ENCODE measurements at places on chromosomes 16 and 17.

- no peak for DNase-seq
Measured at GRCh38 chr16:61544165-61544564, 492.1 kb downstream of the CDH8 start.

- no peak for DNase-seq
Measured at GRCh38 chr17:9307313-9307998, 268.2 kb downstream of the STX8 start.

DNA sequence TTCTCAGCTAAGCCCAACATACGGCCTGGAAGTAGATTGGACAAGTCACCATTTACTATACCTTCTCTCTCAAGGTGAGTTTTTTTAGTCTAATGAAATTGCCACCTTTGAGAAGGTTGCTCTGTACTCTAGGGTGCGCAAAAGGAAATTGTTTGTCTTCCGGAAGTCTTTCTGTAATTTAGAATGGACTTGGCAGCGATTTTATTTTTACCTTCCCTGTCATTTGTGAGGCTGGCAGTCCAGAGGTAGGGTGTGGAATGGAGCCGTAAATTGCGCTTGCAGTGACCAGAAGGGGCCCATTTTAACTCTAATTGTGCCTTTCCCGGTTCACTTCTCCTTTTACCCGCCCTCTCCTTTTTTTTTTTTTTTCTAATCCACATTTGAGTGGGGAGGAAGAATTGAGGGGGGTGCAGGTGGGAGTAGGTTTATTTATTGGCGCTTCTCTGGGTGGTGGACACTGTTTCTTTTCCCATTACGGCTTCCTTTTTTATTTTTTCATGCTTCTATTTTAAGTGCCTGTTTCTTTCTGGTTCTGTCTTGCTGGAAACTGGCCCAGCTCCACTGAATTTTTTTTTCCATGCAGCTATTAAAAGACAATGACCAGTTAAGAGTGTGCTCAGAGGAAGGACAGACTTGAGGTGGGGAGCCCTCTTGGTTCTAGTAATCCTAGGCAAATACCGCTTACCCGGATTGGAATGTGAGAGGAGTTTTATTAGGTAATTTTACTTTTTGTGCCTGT, 89.7 kb upstream of the CLEC18A start:
- DNase-seq = no peak

- DNase-seq = no peak
Measured at GRCh38 chr16:8717469-8717868, 43.1 kb downstream of the ABAT start.

GRCh38 chr17:14373614-14374259, 72.9 kb downstream of the HS3ST3B1 start:
- no peak for DNase-seq

GRCh38 chr17:45261577-45262515, at the start of gene SPATA32:
SPATA32 (minus strand) TSS chr17:45262094; CDS start chr17:45262016, 78 bp downstream.
- peak; percentile 59 for DNase-seq

GRCh38 chr17:34843682-34844081, 117.6 kb downstream of the CCT6B start:
- DNase-seq = no peak

DNA sequence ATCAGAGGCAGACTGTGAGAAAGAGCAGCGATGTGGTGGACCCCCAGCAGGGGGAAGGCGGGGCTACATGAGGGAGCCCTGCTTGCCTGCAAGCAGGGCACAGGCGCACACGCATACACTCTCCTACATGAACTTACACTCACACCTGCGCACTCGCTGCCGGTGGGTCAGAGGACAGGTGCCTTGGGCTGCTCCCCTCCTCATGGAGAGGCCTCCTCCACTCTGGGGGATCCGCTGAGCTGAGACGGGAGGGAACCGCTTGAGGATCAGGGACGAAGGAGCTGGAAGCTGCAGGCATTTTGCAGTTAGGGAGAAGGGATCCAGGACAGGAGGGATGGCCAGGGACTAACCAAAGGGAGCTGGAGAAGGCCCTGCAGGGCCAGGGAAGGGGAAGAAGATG, 14.2 kb downstream of the OSBPL7 start:
- no peak for DNase-seq

- DNase-seq = no peak
Measured at GRCh38 chr17:48756830-48757251, 28.3 kb upstream of the HOXB13 start.

- DNase-seq = no peak
Measured at GRCh38 chr16:66443269-66443652, 16.2 kb downstream of the BEAN1 start.

DNA sequence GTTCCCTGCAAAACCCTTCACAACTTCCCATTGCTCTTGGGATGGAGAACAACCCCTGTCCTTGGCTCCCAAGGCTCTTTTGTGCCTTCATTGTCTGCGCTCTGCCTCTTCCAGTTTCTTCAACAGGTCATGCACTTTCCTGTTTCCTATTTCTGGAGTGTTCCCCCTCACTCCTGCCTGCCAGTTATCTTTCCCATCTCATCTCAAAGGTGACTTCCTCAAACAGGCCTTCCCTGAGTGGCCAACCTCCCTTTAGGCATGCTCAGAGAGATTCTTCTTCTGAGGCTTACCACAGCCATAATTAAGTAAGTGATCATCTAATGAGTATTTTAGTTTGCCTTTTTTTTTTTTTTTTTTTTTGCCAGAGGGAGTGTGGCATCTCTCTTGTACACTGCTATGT, 2.9 kb upstream of the CYLD start:
- no peak for DNase-seq

- no peak for DNase-seq
Measured at GRCh38 chr16:14564861-14565687, 65.0 kb downstream of the PARN start.

- DNase-seq = no peak
Measured at GRCh38 chr17:72125226-72125651, 4.4 kb downstream of the SOX9 start.

- DNase-seq = no peak
Measured at GRCh38 chr17:77476931-77477805, 336.4 kb downstream of the SEC14L1 start.

GRCh38 chr17:67223924-67224323, 21.1 kb downstream of the HELZ start:
- no peak for DNase-seq

DNA sequence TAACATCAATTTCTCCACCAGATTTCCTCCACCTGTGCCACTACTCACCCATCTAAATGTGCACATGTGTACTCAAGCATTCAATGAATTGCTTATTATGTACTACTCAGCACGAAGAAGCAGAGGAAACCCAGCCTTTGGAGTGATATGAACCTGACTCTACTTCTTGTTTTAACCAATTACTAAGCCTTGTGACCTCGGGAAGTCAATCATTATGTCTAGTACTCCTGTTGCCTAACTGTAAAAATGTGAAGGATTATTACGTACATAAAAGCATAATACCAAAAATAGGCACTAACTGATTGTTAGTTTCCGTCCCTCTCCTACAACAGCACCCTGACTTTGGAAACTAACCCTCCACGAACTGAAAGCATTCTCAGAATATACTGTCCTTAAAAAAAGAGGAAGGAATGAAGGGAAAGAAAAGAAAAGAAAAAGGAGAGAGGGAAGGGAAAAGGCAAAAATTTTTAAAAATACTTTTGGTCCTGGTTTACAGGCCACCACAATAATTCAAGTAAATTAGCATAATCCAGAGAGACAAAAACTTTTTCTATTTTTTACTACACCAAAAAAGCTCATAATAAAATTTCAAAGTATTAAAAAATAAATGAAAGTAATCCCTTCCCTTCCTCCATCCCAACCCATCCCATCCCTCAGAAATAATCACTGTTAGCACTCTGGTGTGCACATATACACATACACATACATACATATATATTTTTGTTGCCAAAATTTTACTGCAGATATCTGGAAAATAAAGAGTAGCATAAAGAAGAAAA, 53.6 kb downstream of the KANSL1 start:
- no peak for DNase-seq

DNA sequence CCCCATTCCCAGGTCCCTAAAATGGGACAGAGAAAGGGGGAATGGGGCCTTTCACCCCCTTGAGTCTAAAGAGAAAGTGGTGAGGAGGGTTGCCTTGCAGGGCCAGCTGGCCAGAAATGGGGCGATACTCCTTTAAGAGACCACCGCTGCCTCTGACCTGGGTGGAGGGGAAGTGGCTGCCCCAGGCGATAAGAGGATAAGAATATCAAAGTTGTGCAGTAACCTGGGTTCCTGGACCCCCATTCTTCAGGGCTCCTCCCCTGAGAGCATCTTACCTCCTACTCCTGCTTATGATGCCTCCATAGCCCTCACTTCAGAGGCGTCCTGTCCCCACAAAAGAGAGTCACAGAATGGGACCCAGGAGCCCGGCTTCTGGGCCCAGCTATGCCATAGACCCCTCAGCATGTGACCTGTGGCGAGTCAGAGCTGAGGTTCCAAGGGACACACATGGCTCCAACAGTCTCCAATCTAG, 5.2 kb upstream of the TSPOAP1 start:
- DNase-seq = no peak

GRCh38 chr17:40457369-40457768, 14.1 kb downstream of the IGFBP4 start:
- DNase-seq = no peak

- DNase-seq = no peak
Measured at GRCh38 chr17:31329221-31329620, 7.8 kb upstream of the EVI2A start.

- no peak for DNase-seq
Measured at GRCh38 chr17:72121164-72122009, 567 bp downstream of the SOX9 start.

DNA sequence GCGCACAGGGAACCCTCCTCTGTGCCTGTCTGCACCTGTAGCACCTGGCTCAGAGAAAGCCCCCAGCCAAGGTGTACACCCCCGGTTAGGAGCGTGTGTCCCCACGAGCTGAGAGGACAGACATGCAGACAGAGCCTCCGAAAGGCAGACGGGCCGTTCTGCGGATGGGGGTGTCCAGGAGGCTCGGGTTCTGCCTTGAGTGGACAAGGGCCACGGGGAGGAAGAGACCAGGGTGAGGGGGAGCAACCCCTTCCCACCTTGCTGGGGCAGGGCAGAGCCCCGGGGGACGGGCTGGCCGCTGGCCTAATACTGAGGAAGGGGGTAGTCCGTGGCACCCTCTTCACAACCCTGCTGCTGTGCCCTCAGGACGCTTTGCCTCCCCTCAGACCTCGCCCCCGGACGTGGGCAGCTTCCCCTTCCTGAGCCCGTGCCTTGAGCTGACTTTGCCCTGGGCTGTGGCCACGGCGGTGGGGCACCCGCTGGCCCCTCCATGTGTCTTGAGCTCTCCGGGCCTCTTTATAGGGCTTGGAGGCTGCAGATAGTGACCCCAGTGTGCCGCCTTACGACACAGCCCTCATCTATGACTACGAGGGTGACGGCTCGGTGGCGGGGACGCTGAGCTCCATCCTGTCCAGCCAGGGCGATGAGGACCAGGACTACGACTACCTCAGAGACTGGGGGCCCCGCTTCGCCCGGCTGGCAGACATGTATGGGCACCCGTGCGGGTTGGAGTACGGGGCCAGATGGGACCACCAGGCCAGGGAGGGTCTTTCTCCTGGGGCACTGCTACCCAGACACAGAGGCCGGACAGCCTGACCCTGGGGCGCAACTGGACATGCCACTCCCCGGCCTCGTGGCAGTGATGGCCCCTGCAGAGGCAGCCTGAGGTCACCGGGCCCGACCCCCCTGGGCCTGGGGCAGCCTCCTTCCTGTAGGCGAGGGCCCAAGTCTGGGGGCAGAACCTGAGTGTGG, 5.7 kb downstream of the SLC22A31 start:
- DNase-seq = no peak

DNA sequence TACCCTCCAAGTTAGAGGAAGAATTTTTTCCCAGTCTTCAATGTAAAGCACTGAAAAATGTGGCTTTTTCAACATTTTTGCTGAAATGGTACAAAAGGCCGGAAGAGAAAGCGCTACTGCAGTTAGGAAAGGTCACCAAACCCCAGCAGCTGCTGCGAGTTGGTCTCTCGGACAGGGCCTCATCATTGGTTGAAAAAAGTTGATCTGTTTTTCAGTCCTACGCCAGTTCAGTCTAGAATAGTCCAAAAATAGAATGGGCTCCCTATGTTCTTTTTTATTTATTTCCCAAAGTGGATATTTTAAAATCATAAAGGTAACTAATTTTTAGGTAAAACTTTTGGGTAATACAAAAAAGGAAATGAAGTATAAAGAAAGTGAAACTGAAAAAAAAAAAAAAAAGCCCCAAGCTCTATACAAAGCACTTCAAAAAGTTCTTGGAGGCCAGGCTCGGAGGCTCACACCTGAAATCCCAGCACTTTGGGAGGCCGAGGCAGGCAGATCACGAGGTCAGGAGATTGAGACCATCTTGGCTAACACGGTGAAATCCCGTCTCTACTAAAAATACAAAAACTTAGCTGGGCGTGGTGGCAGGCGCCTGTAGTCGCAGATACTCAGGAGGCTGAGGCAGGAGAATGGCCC, 17.4 kb downstream of the ADAP2 start:
- no peak for DNase-seq

- no peak for DNase-seq
Measured at GRCh38 chr16:55842369-55843104, 9.6 kb upstream of the CES1 start.

- DNase-seq = no peak
Measured at GRCh38 chr16:57123216-57123973, 31.0 kb downstream of the CPNE2 start.

DNA sequence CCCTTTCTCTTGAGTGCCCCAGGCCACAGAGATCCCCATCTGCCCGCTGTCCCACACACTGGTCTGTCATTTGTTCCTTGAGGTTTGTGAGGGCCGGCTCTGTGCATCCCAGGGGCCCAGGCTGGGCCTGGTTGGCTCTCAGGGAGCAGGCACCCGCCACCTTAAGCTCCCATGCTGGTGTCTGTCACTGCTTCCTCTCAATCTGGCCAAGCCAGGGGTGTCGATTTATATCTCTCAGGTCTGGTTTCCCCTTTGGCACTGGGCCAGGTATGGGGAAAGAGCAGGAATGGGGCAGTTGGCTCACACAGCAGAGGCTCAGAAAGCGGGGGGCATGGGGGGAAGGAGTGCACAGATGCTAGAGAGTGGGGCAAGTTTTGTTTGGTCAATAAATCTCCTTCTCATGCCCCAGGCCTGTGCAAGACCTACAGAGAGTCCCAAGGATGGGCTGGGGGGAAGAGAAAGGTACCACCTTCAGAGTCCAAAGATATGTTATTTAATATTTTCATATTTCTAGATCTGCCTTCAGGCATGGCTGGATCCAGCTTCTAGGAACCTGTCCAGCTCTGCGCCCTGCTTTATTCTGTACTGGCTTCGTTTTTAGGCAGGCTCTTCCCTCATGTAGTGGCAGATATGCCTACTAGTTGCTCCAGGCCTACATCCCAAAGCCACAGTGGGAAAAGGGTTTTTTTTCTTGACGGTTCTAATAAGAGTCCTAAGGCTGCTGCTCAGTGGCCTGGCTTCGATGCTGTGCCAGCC, 34.3 kb downstream of the IL4R start:
- no peak for DNase-seq

GRCh38 chr17:59756236-59756818, 48.9 kb downstream of the VMP1 start:
- no peak for DNase-seq
